ENCODE measurements at places on chromosomes 5 and 9.

DNA sequence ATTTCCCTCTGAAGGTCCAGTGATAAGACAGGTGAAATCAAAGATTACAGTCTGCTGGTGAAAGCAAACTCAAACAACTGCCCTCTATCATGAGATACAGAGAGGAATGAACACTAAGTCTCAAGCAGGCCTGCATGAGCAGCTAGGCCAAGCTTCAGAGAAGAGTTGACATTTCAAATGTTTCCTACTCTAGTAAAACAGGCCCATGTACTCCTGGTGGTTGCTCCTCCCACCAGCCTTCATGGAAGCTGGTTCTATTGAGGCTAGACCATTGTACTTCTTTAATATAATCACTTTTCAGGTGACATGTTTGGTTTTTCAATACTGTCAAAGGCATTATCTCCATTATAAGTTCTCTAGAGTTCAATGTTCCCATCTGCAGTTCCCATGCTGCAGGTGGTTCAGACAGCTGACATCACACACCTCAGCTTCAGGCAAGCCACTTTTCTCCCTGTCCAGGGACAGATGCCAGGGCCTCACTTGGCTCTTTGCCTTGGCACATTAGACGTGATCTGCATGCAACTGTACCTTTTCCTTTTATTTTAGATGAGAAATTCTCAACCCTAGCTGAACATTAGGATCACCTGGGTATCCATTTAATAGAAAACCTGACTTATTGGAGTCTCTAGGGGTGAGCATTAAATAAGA is 89.8 kb downstream of the PIK3R1 start:
- DNase-seq: no peak

DNA sequence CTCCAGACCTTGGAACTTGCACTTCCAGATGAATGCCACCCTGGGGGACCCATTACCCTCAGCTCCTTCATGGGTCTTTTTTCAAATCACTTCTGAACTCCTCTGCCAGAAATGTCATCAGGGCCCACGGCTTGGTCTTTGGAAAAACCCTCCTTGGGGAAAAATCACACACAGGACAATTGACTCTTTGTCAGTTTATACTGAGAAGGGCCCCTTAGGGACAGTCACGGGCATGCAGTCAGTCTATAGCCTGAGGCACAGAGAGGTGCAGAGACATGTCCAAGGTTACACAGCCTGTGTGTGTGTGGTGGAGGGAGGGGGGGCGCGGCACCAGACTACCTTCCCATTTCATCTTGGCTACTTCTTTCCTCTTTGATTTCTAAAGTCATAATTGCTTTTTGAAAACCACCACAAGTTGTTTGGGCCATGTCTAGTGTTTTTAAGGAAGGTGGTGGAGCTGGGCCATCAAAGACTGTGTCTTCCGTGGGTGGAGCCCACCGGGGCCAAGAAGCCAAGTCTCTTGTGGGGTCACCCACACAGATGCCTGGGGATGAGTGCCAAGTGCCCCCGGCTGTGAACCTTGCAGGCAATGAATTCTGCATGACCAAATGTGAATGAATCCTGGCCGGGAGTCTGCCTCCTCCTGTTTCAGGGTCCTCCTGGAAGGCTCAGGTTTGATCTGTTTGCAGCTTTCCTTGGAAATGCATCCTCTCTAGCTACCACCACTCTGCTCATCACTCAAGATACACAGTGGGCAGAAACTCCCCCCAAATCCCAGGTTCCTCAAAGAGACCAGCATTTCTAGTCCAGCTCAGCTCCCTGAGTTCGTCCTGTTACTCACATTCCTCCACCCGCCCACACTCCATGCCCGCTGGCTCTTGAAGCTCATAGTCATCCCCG is 200.1 kb upstream of the TBC1D2 start:
- peak; percentile 45 for DNase-seq

GRCh38 chr5:105503950-105504349 is 1941.4 kb upstream of the NUDT12 start:
- no peak for DNase-seq

- no peak for DNase-seq
Measured at GRCh38 chr9:22643541-22643940, 196.9 kb downstream of the DMRTA1 start.

- DNase-seq: no peak
Measured at GRCh38 chr5:152288499-152288898, 116.6 kb downstream of the NMUR2 start.

DNA sequence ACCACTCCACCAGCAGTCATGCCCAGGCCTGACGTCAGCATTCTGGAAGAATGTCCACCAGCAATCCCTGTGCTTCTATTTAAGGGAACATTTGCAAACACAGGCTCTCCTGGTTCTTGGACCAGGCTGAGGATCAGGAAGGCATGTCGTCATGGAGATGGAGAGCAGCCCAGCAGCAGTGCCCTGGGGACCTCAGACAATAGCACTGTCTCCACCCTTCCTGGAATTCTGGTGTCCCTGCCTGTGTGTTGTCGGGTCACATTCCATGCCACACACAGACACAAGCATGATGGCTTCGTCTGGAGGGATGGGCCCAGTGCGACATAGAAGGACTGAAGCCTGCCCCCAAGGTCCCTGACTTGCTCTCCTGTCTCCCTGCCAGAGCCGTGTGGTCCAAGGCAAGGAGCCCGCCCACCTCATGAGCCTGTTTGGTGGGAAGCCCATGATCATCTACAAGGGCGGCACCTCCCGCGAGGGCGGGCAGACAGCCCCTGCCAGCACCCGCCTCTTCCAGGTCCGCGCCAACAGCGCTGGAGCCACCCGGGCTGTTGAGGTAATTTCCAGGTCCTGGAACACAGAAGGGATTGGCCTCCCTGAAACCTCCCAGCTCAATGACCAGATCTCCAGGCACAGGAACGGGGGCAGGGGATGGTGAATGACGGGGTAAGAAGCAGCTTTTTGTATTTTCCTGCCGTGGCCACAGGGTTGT is 43.8 kb downstream of the STOM start:
- no peak for DNase-seq

- DNase-seq: no peak
Measured at GRCh38 chr5:140130949-140131733, 5.4 kb downstream of the IGIP start.

DNA sequence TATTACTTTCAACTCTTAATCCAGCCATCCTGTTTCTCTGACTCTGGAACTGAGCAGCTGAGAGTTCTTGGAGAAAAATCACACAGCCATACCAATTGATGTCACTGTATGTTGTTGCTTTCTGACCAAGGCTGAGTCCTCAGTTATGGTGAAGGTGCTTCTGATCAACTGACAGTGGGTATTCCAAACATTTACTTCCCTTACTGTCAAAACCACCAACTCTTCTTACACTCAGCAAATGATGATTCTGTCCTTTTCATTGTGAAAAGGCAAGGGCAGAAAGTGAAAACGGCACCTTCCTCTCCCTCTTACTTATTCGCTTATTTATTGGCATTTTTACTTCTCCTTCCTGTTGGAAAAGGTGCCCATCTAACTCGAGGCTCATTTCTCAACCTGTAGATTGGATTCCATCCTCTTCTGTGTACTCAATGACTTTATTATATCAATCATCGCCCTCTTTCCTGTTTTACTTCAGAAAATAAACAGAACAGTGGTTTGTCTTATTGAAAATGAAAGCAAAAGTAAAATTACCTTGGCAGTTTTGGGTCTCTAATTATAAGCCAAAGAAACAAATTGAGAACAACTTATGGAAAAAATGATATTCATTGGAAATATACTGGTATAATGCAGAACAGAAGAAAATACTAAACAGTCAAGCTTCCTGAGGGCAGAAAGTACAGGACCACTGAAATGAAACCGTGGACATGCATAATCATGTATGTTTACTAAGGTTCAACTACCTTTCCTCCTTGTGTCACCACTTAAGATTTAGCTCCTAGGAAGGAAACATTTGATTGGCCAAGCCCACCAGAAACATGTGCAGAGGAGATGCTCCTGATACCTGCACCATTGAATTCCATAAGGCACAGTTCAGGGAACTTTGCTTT is 104.5 kb upstream of the CHD1 start:
- no peak for DNase-seq

GRCh38 chr9:89781838-89782540 is 177.2 kb downstream of the GADD45G start:
- DNase-seq: peak; percentile 91

DNA sequence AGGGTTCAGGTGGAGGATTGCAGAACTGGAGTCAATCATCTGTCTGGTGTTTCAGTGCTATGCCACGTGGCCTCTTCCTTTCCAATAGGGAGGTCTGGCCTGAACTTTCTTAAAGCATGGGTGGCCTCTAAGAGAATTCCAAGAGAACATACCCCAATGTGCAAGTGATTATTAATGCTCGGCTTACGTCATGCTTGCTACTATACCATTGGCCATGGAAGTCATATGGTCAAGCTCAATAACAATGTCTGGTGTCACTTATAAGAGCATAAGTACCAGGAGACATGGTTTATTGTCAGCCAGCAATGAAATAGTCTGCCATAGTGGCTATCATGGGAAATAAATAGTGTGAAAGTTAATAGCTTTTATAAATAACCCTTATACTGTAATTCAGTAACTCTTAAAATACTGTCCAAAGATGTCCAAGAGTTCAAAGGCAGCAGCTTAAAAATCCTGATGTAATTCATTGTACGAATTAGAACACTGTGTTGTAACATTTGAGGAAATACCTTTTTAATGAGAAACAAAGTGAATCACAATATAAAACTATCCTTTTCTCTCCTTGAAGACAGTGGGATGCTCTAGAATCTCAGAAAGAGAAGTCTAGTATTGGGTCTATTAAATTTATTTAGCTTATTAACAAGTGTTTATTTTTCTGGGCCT is 355.4 kb upstream of the PRR16 start:
- no peak for DNase-seq
